NCI-H446 treated with DMSO at 0.1 percent for 48 hours (cell line): ENCODE measurements at places on chromosomes 5 and 9.

DNA sequence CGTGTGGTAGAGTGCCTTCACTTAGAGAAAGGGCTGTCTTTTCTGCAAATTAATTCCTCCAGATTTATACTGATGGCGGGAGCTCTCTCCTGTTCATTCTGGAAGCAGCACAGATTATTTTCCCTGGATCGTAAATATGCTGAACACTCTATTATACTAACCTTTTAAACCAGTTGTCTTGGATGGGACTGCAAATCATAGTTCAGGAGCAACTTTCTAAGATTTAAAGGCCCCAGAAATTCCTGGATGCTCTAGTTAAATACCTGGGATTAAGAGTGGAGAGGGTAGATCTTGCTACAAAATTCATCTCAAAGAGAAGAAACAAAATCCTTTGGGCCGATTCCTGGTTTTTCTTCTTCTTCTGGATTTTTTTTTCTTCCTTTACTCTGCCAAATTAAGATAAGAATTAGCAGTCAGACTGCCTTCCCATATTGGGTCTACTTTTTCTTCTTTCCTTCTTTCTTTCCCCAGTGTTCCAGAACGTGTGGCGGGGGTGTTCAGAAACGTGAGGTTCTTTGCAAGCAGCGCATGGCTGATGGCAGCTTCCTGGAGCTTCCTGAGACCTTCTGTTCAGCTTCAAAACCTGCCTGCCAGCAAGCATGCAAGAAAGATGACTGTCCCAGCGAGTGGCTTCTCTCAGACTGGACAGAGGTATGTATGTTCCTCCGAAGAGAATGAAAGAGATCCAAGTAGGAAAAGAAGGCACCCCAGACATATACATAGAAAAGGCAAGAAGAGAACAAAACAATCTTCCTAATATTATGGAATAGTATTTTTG lies 262.7 kb downstream of the SAXO1 start:
- no peak for DNase-seq

- DNase-seq, result no peak
Observed at GRCh38 chr9:128061275-128061960, 5.7 kb downstream of the NAIF1 start.

GRCh38 chr5:171681677-171682076 lies 103.9 kb upstream of the SMIM23 start:
- DNase-seq, result no peak

GRCh38 chr5:34915856-34916192 lies 313 bp downstream of the BRIX1 start:
- no peak for DNase-seq

DNA sequence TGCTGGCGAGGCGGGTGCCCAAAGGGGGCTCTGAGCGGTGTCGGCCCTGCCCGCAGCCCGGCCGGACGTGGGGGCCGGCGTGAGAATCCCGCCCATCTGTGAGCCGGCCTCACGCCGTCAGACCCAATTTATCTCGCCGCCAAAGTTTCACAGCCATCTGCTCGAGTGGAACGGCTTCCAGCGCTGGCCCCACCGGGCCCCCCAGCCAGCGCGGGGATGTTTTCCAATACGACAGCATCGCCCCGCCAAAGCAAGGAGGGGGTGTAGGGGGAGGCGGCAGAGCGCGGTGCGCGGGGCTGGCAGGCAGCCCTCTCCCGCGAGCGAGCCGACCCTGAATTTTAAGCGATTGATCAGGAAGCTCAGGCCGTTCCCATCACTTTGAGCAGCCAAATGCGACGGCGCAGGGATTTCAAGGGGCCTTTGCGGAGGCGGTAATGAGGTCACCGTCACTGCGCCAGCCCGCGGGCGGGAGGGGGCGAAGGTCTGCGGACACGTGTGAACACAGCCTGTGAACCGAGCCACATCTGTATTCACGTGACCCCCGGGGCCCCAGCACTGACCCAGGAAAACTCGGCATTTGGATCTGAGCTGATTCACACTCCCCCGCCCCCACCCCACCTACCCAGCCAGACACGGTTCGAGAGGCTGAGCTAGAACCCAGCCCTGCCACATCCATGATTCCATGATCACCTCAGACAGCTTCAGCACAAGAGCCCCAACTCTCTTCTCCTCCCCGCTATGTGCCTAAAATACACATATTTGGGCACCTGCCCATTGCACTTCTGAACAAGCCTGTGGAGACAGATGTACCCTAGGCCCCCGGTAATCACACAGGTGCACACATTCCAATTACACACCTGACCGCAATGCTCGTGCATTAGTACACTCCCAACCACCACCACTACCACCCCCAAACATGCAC lies 47.8 kb upstream of the PSD2 start:
- peak; percentile 89 for DNase-seq

GRCh38 chr5:42745426-42745825 lies 11.2 kb upstream of the CCDC152 start:
- DNase-seq, result no peak

DNA sequence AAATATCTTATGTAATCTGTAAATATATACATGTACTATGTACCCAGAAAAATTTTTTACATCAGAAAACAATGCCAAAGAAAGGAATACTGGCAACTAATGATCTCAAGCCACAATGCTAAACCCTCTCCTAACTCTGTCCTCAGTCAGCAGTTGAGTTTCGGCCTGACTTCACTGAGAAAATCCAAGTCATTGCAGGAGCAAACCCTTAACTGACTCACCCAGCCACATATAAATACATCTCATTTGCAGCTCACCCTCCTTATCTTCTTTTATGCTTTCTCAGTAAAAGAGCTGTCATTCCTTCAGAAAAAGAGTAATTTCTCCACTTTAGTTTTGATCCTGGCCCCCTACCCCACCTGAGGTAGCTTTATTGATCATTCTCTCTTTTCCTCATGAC lies 46.1 kb upstream of the TMED7 start:
- DNase-seq, result no peak

GRCh38 chr9:92737216-92737606 lies 27.4 kb downstream of the BICD2 start:
- no peak for DNase-seq

- no peak for DNase-seq
Observed at GRCh38 chr5:64603676-64604075, 86.6 kb upstream of the SHISAL2B start.
